Activated CD8-positive, alpha-beta memory T cell treated with anti-CD3 and anti-CD28 coated beads for 4 hours (primary cell): ENCODE measurements at places on chromosomes 1 and 21.

DNA sequence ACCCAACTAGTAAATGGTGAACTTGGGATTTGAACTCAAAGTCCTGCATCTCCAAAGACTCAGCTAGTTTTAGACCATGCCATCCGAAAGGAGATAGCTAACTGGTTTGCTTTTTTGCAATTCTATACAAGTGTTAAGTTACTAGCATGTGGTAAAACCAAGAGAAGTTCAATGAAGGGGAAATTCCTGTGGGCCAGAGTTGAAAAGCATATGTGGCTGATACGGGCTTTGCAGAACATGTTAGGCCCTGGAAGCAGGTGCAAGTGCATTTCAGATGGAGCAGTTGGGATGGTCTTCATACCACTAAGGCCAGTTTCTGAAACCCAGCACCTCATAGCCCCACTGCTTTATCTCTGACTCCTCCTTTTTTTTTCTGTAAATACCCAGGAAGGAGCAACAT lies 620.9 kb downstream of the PLPP3 start:
- no peak for DNase-seq

DNA sequence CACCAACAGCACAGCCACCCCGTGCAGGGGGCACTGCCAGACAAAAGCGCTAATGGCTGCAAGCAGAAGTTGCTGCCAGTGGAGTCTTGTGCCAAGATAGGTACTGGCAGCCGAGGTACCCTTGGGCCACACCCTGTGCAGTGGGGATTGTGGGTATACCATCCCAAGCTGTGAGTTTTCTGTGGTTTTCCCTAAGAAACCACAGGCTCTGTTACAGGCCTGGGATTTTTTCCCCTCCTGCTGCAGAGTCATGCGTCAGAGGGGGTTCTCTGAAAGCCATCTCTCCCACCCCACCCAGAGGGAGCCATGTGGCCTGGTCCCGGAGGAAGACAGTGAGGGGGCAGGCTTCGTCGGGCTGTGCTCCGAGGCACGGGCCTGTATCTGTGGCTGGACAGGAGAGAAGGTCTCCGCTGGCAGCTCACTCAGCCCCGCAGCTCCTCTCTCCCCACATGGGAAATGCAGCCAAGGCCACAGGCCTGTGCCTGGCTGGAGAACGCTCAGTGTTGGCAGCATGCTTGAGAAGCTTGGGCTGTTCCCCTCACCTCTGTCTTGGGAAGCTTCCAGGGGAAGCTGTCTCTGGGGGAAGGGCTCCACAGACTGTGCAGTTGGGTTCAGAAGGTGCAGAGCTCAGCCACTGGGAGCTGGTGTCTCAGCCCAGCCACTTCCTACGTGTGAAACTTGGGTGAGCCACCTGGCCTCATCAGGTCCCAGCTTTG lies 42.5 kb downstream of the NEK2 start:
- DNase-seq: no peak

DNA sequence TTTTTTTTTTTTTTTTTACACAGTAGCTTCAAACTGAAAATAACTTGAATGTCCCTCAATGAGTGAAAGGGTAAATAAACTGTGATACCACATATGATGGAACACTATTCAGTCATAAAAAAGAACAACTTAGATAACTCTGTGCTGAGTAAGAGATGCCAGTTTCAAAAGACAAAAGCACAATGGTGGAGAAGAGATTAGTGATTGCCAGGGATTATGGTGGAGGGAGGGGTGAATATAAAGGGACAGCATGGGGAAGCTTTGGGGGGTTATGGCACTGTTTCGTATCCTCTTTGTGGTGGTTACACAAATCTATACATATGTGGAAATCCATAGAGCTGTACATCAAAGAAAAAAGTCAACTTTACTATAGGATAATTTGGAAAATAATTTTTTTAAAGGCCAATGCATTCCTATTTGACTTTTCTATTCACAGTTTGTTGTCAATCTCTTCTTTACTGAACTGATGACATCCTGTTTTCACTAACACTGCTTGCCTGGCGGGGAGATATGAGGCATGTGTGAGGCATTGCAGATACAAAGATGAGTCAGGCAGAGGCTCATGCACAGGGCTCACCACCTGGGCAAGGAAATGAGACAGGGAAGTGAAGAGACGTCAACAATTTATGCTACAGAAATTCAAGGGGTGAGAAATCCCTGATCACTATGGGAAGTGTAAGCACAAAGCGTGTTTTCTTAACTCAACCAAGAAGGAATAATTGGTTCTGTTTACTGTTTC lies 302.7 kb downstream of the DUSP10 start:
- peak; percentile 20 for DNase-seq

- no peak for DNase-seq
Measured at GRCh38 chr1:66535853-66536252, 1.9 kb downstream of the SGIP1 start.

- DNase-seq: no peak
Measured at GRCh38 chr1:200714504-200715187, 24.0 kb upstream of the CAMSAP2 start.

DNA sequence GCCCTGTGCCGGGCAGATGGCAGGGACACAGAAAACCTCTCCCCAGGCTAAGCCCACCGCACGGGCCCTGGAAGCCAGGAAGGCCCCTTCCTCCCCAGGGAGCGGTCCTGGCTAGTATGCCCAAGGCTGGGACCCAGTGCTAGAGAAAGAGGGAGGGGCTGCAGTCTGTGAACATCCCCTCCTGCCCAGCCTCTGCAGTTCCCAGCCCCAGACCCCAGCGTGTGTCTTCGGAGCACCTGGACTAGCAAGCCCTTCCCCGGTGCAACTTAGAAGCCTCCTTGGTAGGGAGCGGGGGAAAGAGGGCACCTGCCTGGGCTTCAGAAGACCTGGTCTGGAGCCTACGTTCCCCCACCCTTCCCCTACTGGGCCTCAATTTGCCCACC lies 2.1 kb downstream of the PLEKHG5 start:
- DNase-seq: no peak

- no peak for DNase-seq
Measured at GRCh38 chr1:7383671-7384520, 387.2 kb upstream of the VAMP3 start.

- DNase-seq: no peak
Measured at GRCh38 chr1:172885971-172886370, 164.8 kb downstream of the TNFSF18 start.

DNA sequence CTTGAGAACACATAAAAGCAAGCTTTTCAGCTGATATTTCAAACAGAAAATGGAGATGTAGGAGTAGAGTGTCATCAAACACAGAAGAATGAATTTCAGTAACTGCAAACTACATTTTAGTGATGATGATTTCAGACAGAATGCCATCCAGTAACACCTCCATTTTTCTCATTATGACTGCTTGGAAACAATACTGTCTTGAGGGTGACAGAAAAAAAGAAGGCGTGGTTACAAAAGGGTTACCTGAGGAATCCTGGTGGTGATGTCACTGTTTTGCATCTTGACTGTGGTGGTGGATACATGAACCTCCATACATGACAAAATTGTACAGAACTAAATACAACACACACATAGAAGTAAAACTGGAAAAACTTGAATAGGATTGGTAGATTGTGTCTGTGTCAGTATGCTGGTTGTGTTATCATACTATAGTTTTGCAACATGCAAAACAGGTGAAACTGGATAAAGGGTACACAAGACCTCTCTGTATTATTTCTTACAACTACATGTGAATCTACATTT lies 375.9 kb downstream of the PTBP2 start:
- no peak for DNase-seq

- DNase-seq: no peak
Measured at GRCh38 chr1:238001818-238002217, 111.1 kb upstream of the ZP4 start.

DNA sequence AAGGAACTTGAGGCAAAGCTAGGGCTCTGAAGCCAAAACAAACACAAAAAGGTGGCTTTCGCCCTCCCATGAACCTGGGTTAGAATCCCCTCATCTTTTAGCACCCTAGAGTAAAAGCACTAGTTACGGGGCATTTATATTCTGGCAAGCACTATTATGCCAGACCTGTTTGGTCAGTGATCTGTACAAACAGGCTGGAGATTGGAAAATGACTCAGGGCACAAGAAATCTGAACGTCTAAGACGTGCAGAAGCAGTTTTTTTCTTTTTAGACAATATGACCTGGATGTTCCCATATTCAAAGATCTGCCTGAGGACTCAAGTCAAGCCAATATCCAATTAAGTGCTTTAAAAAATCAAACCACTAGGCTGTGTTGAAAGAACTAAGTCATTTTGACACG lies 3.0 kb downstream of the ZNF436 start:
- no peak for DNase-seq

DNA sequence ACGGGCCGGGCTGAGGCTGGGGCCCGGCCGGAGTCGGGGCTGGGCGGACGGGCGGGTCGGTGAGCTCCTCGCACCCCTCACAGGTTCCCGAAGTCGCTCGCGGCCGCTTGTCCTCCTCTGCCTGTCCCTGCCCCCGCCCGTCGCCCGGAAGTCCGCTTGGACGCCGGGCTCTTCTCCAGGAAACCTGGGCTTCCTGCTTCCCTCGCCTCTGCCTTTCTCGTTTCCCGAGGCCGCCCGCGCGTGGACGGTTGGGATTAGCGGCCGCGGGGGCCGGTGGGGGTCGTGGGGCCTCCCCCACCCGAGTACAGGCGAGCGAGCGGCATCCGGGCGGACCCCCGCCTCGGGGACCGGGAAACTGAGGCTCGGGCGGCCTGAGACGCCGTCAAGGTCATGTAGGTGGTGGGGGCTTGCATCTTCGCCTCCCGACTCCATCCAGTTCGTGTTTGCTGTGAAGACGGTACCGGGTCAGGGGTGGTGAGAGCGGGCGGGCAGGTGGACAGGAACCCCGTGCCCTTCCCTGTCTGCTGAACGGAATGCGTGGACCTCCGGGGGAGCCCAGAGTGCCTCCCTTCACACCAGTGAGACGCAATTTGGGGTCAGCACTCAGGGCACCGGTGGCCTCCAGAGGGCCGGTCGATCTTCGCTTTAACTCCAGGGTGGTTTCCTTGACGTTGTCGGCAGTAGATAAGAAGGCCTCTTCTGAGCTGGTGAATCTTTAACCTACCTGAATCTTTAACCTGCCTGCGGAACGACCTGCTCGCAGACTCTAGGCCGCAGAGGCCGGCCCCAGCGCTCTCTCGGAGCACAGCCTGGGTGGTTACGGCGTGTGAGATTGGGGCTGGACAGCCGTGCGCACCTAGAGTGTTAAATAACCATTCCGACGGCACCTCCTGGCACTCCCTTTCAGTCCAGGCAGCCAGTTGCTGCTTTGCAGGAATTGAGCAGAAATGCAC lies 686 bp downstream of the ARF1 start:
- DNase-seq: no peak

DNA sequence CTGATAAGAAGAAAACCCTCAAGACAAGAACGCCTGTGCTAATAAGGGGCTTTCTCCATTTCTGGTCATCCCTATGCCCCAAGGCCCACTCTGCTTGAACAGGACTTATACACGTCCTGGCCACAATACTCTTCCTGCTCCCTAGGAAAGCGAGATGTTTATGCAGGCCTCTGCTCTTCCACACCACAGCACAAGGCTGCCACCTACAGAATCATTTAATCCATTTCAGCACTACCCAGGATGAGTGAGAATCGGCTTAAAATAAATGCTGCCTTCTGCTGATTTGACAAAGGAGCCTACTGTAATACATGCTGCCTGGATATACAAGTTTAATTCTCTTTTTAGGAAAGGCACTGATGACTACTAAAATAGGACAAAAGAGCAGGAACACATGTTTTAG lies 29.4 kb downstream of the FRRS1 start:
- DNase-seq: no peak

DNA sequence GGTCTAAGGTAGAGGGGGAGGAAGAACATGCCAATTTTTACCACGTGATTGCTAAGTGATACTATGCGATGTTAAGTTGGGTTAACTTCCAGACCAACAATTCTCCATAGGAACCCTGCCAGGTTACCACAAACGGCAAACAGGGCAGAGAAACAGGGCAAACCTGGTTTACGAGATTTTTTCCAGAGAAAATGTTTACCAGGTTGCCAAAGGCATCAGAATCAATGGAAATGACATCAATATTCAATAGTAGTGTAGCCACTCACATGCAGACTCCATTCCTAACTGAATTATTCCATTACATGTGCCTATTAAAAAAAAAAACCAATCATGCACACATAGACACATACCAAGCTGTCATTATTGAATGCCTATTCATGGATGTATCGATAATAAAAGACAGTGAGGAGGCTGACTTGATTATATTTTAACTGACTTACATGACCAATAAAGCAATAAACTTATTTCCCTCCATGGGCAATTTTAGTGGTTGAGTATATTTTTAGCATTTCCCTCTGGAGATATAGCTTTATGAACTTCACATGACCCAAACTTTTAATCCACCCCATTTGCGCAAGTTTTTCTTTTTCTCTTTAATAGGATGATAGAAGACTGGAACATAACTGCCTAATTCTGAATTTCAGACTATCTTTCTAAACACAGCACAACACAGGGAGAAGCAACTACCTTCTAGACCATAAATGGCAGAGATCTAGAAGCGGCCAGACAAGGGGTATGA lies 40.5 kb upstream of the KCNE1 start:
- DNase-seq: no peak

DNA sequence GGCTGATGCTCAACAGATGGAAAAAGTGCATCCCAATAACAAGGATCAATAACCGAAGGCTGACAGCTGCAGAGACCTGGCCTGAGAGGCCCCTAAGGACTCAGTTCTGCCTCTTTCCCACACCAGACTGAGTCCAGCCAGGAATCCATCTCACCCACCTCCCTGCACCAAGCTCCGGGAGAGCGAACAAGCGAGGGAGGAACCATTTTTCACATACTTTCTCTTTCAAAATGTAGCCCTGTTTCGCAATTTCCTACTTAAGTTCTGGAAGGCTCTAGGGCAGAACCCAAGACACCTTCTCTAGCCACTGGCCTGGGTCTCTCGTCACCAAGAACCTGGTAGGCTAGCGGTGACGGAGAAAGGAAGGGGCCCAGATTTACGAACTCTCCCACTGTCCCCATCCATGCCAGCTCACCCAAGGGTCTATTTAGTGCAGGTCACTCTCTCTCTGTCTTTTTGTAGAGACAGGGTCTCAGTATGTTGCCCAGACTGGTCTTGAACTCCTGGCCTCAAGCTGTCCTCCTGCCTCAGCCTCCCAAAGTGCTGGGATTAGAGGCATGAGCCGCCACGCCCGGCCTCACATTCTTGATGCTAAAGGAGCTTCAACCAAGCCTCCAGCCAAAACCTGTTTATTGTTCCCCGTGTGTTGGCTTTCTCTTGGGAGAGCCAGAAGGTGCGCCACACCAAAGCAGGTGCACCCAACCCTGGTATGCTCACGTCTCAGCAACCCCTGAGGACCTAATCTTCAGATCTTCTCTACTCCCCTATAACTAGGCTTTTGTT lies 10.9 kb upstream of the GNL2 start:
- DNase-seq: no peak

GRCh38 chr1:39407510-39407895 lies 83.9 kb upstream of the BMP8A start:
- DNase-seq: no peak

DNA sequence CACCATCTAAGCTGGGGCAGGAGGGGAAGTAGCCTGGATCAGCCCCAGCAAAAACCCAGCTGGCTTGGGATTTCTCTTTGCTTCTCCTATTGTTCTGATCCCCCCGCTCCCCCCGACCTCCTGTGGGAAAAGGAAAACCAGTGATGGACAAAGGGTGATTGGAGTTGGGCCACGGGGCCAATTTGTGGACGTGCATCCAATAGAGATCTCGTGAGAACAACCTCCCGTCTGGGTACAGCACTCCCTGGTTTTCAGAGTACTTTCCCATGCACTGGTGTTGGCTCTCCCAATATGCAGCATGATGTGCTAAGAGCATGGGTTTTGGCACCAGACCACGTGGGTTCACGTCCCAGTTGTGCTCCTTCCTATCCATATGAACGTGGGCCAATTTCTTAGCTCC lies 9.0 kb downstream of the BLACAT1 start:
- DNase-seq: no peak
